ENCODE measurements at places on chromosomes 4 and X. TPM values are rescaled to one million over a fixed set of nuclear protein-coding genes. Genes with fewer than 3 reads are reported as not detected.

Gene ABCE1
- 74.7 TPM for total RNA-seq

Gene FGF13
- total RNA-seq, result 21.3 TPM

- no peak for DNase-seq
These were observed 63.5 kb downstream of the ANAPC4 start for GRCh38 chr4:25440478-25441030.

GRCh38 chr4:90419124-90419711 is 292.0 kb downstream of the CCSER1 start:
- DNase-seq, result no peak

Gene FMR1NB
- total RNA-seq, result not detected

- no peak for DNase-seq
These were observed 62.6 kb downstream of the FAM114A1 start for GRCh38 chr4:38930204-38930603.

- no peak for DNase-seq
These were observed 56.1 kb downstream of the PCGF3 start for GRCh38 chr4:761739-762138.

DNA sequence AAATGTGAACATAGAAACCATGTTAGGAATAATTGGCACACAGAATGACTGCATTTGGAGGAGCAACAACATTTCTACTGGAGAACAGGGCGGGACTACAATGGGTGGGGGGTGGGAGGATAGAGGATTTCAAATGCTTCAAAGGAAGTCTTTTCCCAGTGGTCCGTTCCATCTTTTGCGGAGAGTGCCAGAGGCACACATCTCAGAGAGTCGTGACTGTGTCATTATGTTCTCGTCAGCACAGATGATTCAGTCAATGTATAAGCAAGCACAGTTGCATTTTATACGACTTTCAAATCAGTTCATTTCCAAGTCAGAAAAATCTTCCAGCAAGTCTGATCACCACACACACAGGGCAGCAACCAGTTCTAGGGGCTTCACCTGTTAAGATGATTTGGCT is 22.7 kb upstream of the GPR50 start:
- no peak for DNase-seq

- no peak for DNase-seq
These were observed 184.1 kb downstream of the MID1IP1 start for GRCh38 chrX:38985375-38985774.

DNA sequence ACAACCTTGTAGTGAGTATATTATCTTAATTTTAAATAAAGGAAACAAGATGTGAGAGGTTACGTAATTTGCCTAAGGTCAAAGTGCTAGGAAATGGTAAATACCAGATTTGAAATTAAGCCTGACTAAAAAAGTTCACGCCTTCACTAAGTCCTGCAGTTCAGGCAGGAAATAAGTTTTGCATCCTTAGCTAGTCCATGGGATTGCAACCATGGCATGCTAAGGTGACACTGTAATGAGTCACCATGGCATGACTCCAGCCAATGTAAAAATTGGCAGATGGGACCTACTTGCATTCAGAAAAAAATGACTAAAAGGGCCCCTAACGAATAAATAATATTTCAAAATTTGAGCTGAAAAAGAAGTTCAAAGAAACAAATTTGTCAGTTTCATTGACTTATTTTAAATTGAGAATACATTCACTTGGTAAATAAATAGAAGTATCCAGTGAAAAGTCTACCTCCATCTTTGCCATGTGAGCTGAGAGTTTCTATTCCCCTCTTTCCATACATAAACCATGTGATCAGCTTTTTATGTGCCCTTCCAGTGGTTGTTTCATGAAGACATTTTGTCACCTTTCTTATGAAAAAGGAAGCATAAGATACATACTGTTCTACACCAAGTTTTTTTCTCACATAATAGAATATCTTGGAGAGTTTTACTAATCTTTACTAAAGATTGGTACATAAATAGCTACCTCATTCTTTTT is 72.4 kb downstream of the ANKRD50 start:
- DNase-seq, result no peak

DNA sequence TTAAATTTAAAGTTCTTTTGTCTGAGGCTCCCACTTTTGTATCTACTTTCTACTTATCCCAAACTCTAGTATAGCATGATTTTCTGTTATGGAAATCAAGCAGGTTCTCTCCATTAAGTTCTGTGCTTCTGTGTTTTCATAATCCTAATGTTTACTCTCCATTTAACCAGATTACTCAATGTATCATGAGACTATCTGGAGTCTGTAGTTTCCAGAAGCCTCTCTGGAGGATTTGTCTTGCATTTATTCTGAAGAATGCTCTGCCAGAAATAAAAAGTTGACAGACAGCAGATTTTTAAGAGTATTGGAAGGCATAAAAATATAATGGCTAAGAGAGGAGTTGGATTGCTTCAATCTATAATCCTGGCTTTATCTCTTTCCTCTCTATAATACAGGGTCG is 39.2 kb upstream of the PLS3 start:
- no peak for DNase-seq

Gene COL4A5
- total RNA-seq, result 39.8 TPM

- DNase-seq, result no peak
These were observed 409.1 kb upstream of the TEX13C start for GRCh38 chrX:124910611-124911010.

DNA sequence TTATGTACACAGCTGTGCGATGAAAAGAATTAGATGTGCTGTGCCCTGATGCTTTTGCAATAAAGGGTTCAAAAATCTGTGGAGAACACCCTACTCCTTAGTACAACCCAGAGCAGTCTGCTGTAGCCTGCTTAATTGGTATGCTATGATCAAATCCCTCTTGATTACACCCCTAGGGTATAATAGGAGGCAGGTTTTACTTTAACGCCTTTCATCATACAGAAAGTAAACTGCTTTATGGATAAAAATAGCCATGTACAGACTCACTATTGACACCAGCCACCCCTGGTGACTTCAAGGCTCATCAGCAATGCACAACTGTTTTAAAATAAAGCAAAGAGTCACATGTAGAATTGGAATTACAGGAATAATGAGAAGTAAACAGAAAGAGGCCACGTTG is 315.3 kb downstream of the DMD start:
- no peak for DNase-seq

DNA sequence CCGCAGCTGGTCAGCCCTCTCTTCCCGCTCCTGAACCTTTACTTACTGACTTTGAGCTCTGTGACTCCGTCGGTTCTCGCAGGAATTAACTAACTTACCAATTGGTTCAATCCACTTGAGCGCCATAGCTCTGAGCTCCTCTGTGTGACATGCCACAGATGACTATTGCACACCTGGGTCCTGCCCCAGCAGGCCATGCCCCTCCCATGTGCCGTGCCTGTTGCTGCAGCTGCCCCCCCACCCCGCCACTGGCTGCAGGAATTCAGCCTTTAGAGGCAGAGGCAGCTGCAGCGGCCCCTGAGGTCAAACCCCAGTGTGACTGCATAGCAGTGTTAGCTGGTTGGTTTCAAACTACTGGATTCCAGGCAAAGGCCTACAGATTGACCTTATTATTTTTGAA is 70.6 kb downstream of the MTMR1 start:
- no peak for DNase-seq

Gene GPM6B
- total RNA-seq, result 33.7 TPM

- no peak for DNase-seq
These were observed 4.5 kb upstream of the WWC2 start for GRCh38 chr4:183094393-183095198.

DNA sequence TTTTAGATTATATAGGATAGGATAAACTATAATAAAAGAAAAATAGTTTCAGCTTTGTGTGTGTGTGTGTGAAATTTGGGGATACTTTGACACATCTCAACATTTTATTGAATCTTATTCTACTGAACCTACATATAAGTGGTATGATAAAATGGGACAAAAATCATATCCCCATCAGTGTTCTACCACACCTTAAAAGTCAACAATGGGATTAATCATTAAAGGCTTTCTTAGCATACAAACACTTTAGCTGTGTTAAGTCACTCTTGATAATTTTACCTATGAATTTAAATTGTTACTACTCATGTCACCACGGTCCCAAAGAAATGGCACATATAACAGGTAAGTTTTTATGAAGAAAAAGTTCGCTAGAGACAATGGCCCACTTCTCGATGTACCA is 37.7 kb upstream of the LRBA start:
- DNase-seq, result no peak

Gene OTUD6A
- not detected for total RNA-seq

- DNase-seq, result no peak
These were observed 98.2 kb downstream of the ARSJ start for GRCh38 chr4:113881256-113881655.

DNA sequence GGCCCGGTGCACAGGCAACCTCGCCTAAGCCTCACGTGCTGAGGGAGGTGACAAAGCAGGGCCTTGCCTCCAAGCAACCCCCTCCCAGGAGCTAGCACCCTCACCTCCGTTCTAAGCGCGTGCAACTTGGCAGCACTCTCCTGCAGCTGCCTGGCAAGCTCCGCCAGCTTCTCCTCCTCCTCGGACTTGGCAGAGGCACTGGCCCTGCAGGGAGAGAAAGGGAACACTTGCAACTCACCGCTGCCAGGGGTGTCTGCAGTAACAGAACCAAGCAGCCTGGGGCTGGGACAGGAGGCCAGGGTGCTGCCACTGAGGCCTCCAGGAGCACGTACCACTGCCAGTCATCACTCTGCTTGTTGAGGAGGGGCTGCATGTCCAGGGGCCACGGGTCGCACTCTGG is 10.3 kb upstream of the TREX2 start:
- DNase-seq, result no peak

- no peak for DNase-seq
These were observed 207.7 kb upstream of the PRPS2 start for GRCh38 chrX:12583543-12583942.

DNA sequence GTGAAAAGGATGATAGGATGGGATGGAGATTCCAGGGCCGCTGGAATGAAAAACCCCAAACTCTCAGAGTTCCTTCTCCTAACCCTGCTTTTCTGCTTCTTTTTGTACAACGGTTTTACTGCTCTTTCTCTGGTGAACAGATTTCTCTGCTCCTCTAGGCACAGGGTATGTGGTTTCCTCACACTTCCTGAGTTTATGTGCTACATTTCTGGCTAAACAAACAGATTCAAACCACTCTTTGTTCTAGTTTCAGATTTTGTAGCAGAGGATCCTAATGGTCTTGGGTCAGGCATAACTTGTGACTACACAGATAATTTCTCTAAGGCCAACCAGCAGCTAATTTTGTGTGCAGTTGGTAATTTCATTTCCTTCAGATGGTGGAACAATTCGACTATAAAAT is 52.6 kb downstream of the OSTC start:
- DNase-seq, result no peak

Gene SHROOM3
- 139 TPM for total RNA-seq

Data from thoracic aorta (tissue), 2 donors.